ENCODE measurements at places on chromosomes 16 and 17.
A peak's percentile ranks its signal among the peaks of the same experiment; 100 is the strongest.

DNA sequence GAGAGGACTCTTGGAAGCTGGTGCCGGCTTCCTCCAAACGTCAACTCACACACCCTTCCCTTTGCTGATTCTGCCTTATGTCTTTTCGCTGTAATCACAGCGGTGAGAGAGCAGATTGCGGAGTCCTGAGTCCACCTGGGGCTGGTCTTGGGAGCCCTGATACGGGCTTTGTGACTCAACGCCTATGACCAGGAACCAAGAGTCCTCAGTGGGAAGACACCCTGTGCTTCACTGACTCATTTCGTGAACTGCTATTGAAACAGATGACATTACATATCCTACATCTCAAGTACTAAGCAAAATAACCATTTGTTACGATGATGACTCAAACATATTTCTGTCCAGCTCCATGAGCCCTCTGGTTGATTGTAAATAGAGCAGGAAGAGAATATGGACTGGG, 90.7 kb upstream of the CREBBP start:
- no peak overlapping the region for H3K4me3 ChIP-seq
- DNase-seq, result no peak
- H3K4me1 ChIP-seq, result no peaks in the 10 kb centered on the region

DNA sequence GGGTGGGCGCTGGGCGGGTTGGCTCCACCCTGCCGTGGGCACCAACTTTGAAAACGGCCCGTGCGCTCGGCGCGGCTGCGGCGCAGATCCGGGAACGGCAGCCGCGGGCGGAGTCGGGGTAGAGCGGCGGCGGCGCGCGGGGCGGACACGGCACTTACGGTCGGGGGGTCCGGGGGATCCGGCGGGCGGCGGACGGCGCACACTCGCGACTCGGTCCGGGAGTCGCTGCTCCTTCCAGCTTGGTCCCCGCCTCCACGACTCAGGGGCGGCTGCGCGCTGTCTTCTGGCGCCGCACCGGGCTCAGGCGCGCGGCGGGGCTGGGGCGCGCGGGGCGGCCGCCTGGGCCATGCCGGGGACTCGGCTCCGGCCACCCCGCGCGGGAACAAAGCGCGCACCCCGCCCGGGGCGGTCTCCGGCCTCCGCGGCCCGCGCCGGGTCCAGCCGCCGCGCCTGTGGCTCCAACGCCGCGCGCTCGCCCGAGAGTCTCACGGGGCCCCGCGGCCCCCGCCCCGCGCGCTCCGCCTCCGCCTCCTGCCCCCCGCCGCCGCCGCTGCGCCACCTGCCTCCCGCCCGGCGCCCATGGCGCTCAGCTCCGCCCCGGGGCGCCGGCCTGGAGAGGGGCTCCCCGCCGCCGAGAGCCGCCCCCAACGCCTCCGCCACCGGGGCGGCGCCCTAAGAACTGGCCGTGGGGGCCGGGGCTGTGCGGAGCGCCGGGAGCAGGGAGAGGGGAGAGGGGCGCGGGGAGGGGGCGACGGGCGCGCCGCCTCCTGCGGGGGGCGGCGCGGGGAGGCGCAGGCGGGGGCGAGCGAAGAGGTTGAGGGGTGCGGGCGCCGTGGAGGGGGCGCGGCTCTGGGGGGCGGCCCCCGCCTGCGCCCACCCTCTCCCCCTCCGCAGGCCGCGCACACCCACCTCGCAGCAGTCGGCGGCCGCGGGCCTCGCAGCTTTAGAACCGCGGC, 35.9 kb downstream of the CBFA2T3 start:
- peak overlapping the region; percentile 50 for H3K4me3 ChIP-seq
- no peak overlapping the region for H3K27ac ChIP-seq
- no peak for DNase-seq
- no peaks in the 10 kb centered on the region for H3K4me1 ChIP-seq

DNA sequence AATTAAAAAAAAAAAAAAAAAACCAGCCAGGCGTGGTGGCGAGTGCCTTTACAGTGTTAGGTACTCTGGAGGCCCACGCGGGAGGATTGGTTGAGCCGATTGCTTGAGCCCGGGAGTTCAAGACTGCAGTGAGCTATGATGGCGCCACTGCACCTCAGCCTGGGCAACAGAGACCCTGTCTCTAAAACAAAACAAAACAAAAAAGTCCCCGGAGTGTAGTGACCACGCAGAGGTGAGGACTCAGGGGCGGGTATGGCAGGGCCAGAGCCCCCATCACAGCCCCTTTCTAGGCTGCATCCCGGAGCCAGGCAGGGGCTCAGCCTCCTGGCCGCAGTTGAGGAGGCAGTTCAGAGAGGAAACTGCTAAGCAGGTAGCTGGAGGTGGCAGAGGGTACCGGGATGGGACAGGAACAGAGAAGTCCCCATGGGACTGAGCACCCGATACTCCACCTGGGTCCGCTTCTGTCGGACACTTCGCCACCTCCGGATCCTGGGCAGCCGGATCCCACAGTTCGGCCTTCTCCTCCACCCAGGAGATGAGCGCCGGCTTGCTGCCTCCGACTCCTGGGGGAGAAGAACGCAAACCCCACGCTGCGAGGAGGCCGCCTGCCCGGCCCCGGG, 800 bp downstream of the ZNF747 start:
- H3K27me3 ChIP-seq, result no peaks in the 10 kb centered on the region
- peak overlapping the region; percentile 89 for H3K4me3 ChIP-seq
- H3K36me3 ChIP-seq, result peaks cover 19% of the 10 kb centered on the region
- no peaks in the 10 kb centered on the region for H3K4me1 ChIP-seq

- no peaks in the 10 kb centered on the region for H3K27me3 ChIP-seq
- peaks cover 2% of the 10 kb centered on the region for H3K36me3 ChIP-seq
- no peaks in the 10 kb centered on the region for H3K4me1 ChIP-seq
- no peak overlapping the region for H3K27ac ChIP-seq
- no peak overlapping the region for H3K4me3 ChIP-seq
Measured at GRCh38 chr17:78241277-78242023, 10.0 kb downstream of the TMEM235 start.

- no peak for DNase-seq
- H3K36me3 ChIP-seq, result peaks cover 23% of the 10 kb centered on the region
- H3K27me3 ChIP-seq, result no peaks in the 10 kb centered on the region
- no peak overlapping the region for H3K4me3 ChIP-seq
- H3K4me1 ChIP-seq, result no peaks in the 10 kb centered on the region
Measured at GRCh38 chr17:37530420-37530819, 40.7 kb downstream of the DUSP14 start.
